ENCODE measurements at places on chromosomes 7 and 10. TPM values are rescaled to one million over a fixed set of nuclear protein-coding genes. Genes with fewer than 3 reads are reported as not detected.

The ELN gene
- total RNA-seq: 27.5 TPM

- no peak for DNase-seq
Observed at GRCh38 chr7:112125250-112125649, 80.9 kb downstream of the DOCK4 start.

- no peak for DNase-seq
Observed at GRCh38 chr7:151416941-151417315, 7.1 kb upstream of the WDR86 start.

- no peak for DNase-seq
Observed at GRCh38 chr7:114415064-114415989, 712 bp downstream of the FOXP2 start.

- DNase-seq: no peak
Observed at GRCh38 chr10:91541481-91541880, 91.4 kb downstream of the PPP1R3C start.

GRCh38 chr7:154928136-154929005 lies 74.6 kb downstream of the PAXIP1 start:
- DNase-seq: peak; percentile 90

DNA sequence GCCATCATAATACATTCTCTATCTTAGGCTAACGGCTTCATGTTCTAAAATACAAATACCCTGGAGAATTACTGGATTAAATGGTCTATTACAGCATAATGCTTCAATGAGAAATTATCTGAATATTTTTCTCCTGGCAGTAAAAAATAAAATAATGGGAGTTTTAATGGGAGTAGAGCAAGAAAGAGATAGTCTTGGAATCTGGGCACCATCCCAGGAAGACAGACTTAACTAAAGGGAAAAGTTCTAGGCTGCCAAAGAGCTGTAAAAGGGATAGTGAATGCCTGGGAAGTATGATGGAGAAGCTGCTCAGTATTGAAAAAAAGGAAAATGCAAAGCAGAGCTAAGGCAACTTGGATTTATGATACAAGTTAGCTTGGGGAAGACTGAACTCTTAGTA lies 12.1 kb upstream of the SYPL1 start:
- no peak for DNase-seq

The KLF14 gene
- total RNA-seq: not detected

The LIPM gene
- not detected for total RNA-seq

DNA sequence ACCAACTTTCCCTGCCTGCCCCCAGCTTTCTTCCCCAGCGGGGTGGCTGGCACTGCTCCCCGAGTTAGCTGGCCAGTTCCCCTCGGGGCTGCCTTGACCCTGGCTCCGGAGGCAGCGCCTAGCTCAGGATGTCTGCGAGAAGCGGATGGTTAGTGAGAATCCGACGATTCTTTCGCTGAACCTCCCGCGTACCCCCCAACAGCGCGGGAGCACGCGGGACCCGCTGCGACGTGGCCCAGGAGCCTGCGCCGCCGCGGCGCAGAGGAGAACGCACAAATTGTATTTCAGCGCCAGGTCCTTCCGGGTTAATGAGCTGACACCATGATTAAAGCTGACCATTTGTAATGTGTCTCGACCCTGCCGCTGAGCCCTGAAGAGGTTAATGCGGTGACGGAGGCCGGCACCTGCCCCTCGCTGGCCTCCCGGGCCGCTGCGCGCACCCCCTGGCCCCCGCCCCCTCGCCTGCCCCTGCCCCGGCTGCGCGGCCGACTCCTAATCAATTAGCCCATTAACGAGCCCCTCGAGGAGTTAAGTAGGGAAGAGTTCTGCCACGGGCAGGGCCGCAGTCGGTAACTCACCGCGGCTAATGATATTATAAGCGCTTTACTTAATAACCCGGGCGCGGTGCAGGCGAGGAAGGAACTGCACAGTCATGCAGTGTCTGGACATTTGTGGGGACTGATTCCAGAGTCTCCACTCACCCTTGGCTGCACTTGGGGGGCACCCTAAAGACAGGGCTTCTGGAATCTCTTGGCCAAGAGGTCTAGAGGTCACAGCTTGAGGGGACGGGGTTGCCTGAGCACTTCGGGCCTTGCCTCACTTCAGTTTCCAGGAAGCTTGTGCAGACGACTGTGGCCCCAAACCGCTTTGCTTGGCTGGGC lies 1.7 kb upstream of the HMX2 start:
- peak; percentile 26 for DNase-seq

GRCh38 chr10:32056136-32057035 lies at the start of gene KIF5B:
KIF5B (minus strand) TSS chr10:32056425; CDS start chr10:32055973, 452 bp downstream.
- DNase-seq: peak; percentile 87

GRCh38 chr7:106486331-106486730 lies 174.6 kb downstream of the CCDC71L start:
- DNase-seq: no peak

The OPN4 gene
- total RNA-seq: not detected

GRCh38 chr7:37220664-37221063 lies 228.0 kb downstream of the ELMO1 start:
- DNase-seq: no peak

DNA sequence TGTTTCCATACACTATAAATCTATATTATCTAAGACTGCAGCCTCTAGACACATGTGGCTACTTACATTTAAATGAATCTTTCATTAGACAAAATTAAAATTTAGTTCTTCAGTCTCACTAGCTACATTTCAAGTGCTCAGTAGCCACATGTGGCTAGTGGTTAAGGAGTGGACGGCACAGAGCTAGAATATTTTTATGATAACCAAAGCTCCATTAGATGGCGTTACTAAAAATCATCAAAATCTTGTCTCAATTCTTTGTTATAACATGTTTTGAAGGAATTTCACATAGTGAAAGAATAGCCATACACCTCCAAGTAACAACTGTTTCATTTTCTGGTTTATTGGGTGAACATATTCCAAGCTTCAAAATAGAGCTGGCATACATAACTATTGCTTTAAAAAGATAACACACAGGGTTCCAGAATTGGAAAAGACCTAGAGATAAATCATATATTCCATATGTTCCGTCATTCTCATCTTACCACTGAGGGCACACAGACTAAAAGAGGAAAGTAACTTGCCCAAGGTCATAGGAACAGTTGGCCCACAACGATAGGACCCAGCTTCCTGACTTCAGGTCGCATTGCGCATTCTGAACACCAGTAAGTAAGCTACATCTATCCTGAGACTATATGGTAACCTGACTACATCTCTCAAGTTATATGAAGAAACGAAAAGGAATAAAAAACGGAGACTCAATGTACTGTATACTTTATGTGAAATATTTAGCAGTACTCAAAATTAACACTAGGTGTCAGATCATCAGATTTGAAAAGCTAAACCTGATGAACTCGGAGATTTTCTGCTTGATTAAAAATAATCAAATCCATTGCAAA lies 66.6 kb downstream of the CAV1 start:
- no peak for DNase-seq

DNA sequence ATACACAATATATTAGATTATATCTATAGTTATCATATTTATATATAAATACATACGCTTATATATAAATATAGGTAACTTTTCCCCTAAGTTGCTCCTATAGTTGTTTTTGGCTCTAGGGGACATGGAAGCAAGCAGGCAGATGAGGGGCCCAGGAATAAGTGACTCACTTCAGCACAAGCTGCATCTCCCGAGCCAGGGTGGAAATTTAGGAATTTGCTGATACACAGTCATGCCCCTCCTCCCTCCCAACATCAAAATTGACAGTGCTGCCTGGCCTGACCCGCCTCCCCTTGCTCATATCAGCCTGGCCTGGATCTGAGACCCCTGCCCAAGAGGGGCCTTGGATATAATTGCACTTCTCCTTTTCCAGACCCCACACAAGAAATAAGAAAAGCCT lies 33.8 kb downstream of the MKI67 start:
- no peak for DNase-seq

DNA sequence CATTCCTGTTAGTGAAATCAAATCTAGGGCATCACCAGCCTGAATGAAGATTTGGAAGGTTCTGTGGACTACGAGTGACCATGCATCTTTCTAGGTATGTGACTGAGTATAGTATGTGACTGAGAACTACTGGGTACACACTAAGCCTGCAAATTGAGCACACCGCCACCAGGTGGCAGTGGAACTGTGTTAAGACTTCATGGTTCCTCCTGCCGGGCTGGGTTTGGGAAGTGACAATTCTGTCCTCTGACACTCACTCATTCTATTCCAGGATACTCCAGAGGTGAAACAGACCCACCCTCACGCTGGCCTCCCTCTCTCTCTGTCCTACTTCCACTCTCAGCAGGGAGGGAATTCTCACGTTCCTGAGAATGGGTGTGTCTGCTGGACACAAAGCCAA lies 84.0 kb upstream of the TMEM248 start:
- DNase-seq: peak; percentile 64

- peak; percentile 23 for DNase-seq
Observed at GRCh38 chr7:18552943-18553604, 57.5 kb downstream of the HDAC9 start.

DNA sequence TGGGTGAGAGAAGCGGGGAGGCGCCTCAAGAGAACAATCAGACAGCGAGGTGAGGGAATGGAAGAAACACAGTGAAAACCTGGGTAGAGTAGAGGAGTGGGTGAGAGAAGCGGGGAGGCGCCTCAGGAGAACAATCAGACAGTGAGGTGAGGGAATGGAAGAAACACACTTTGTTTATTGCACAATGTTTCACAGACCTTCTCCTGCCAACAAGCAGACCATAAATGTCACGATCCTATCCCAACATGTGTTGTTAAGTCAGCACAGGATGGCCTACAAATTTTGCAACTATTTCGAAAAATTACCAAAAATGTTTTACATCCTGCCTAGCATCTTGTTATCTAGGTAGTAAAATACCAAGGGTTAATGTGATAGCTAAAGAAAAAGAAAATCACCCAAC lies 115.3 kb downstream of the JAZF1 start:
- no peak for DNase-seq

The PGAM1 gene
- total RNA-seq: 117 TPM

- no peak for DNase-seq
Observed at GRCh38 chr7:66100408-66101050, 14.1 kb upstream of the CRCP start.

- peak; percentile 59 for DNase-seq
Observed at GRCh38 chr7:76397409-76398183, 11.9 kb downstream of the SSC4D start.

GRCh38 chr7:28207486-28208158 lies 27.0 kb upstream of the JAZF1 start:
- no peak for DNase-seq

The GPR26 gene
- total RNA-seq: under 0.01 TPM

DNA sequence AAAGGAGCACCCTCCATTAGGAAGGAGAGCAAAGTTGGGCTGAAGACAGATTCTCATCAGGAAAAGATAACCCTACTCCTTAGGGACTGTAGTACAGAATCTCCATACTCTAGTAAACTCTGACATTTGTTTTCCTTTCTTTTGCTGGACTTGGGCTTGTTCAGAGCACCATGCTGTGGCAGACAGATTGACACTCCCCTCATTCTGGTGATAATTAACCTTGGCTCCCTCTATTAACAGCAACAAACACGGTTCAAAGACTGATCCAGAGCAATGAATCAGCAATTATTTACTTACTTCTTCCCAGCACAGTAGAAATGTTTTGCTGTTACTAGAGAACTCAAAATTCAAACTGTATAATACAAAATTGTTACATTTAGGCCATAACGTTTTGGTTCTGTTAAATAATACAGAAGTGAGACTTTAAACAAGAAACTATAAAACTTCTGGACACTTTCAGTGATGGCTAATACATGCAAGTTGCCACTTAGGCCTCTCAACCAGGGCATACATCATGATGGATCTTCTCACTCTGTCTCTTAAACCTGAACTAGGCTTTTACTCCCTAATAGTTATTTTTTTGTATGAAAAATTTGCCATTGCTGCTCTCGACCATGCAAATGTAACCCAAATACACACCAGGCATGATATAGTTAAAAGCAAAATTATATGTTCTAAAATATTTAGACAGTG lies 639.0 kb downstream of the IPMK start:
- no peak for DNase-seq

DNA sequence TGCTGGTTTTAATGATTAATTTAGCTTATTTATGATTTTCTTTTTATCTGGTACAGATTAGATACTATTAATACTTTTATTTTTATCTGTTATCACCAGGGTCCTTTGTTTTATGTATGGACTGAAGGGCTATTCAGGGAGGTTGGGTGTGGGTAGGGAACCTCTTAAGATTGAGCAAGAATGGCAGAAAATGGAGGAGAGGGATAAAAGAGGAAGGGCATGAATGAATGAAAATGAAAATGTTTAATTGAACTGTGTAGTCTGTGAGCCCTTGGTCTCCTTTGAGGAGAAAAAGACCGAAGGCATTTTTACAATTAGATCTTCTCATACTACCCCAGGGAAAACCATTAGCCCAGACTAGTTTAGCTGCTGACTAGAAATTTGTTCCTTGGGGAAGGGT lies 93.1 kb downstream of the CDK14 start:
- DNase-seq: no peak

DNA sequence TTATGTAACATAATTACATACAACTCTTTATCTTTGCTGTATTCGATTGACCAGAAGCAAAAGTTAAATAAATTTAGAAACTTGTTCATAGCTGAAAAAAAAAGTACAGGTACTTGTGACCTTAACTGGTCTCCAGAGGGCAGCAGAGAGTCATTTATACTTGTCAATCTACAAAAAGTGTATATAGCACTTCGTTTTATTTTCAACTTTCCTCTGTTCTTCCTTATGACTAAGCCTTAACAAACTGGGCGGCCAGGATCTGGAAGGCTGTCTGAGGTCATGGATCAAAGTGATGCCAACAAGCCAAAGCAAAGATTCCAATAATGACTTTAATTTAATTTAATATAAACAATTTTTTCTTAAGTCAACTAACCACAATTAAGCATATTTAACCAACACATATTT lies 29.8 kb downstream of the C10orf67 start:
- DNase-seq: peak; percentile 56

- DNase-seq: no peak
Observed at GRCh38 chr7:25771491-25771890, 380.5 kb upstream of the NFE2L3 start.

DNA sequence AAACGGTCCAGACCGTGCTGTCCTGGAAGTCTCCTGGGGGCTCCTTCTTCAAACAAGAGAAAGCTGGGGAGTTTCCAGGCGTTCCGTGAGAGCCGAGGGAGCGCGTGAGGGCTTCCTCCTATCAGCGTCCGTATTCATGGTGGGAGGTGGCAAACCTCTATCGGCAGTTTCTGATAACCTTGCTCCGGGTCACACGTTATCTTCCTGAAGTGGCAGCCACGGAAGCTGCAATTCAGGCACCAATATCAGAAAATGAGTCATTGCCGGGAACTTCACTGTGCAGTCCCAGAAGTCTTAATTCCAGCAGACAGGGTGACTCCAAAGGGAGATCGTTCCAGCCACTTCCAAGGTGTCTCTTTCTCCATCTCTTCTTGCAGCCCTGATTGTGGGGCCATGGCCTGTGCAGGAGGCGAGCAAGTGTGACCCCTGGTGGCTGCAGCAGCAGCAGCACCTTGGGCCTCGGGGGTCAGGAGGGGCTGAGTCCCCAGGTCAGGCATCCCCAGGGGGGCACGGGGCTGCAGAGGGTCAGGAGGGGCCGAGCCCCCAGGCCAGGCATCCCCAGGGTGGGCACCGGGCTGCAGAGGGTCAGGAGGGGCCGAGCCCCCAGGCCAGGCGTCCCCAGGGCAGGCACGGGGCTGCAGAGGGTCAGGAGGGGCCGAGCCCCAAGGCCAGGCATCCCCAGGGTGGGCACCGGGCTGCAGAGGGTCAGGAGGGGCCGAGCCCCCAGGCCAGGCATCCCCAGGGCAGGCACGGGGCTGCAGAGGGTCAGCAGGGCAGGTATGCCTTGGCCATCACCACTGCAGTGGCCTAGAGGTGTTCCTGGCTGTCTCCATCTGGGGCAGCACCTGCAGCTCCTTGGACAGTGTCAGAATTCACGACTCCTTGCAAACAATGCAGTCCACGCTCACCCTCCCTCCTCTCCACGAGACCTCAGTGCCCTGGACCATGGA lies 538.7 kb downstream of the DNAJB6 start:
- DNase-seq: peak; percentile 42

GRCh38 chr10:69222157-69223027 lies 2.3 kb downstream of the HKDC1 start:
- DNase-seq: peak; percentile 83

The ZNF107 gene
- total RNA-seq: 3.0 TPM

All from hematopoietic multipotent progenitor cell (in vitro differentiated cells).